ENCODE measurements at places on chromosomes 7 and 10. TPM values are rescaled to one million over a fixed set of nuclear protein-coding genes. Genes with fewer than 3 reads are reported as not detected.

HOXA6 gene
- total RNA-seq: not detected

GTPBP4 gene
- 101 TPM for total RNA-seq

TNKS2 gene
- total RNA-seq: 30.7 TPM

SP8 gene
- total RNA-seq: not detected

TMEM184A gene
- not detected for total RNA-seq

WEE2 gene
- 0.13 TPM for total RNA-seq

COL26A1 gene
- not detected for total RNA-seq

C10orf67 gene
- total RNA-seq: 0.21 TPM

NUDT1 gene
- 71.9 TPM for total RNA-seq

POLR2J2 gene
- 34.1 TPM for total RNA-seq

EGR2 gene
- 94.4 TPM for total RNA-seq

KCTD7 gene
- total RNA-seq: 15.5 TPM

GRID2IP gene
- 0.26 TPM for total RNA-seq

SPOCK2 gene
- 191 TPM for total RNA-seq

GHRHR gene
- not detected for total RNA-seq

DNA sequence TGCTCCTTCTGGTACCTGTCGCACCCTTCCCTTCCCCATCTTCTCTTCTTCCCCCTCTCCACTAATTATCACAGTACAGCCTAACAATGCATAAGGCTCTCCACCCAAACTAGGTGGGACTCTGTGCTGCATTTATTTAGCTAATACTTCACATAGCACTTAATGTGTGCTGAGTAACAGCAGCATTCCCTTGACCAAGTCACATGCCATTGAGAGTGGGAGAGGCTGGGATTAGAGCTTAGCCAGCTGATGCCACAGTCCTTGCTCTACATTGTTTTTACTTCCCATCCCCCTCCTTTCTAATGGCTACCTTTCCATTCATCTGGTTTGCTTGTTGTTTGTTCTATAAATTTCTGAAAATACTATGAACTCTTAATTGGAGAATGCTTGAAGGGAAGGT is 426.9 kb downstream of the LRMDA start:
- no peaks in the 10 kb centered on the region for H3K27me3 ChIP-seq
- no peak overlapping the region for H3K4me3 ChIP-seq
- no peaks in the 10 kb centered on the region for H3K36me3 ChIP-seq
- H3K4me1 ChIP-seq: no peaks in the 10 kb centered on the region
- H3K27ac ChIP-seq: no peak overlapping the region

DNA sequence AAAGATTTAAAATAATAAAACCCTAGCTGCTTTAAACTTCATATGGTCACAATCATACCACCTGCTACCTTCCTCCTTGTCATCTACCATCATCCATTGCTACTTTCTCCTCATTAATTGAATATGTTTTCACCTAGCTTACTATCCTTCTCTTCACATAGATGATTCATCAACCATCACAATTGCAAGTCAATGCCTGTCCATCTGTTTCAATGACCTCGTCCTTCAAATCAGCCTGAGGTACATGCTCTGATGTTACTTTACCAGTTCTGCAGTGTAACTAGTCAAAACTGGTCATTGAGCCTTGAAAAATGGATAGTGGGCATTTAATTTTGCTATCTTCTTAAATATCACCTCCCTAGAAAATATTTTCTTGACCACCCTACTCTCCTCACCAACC is 164.7 kb downstream of the SEMA3E start:
- H3K27me3 ChIP-seq: no peaks in the 10 kb centered on the region
- H3K27ac ChIP-seq: no peak overlapping the region
- H3K4me1 ChIP-seq: no peaks in the 10 kb centered on the region
- no peak overlapping the region for H3K4me3 ChIP-seq

GRCh38 chr7:142542942-142543341 is 206.3 kb upstream of the PRSS1 start:
- no peak overlapping the region for H3K27ac ChIP-seq
- H3K36me3 ChIP-seq: no peaks in the 10 kb centered on the region
- no peaks in the 10 kb centered on the region for H3K27me3 ChIP-seq
- ATAC-seq: no peak
- H3K4me1 ChIP-seq: peaks cover 6% of the 10 kb centered on the region
- no peak overlapping the region for H3K4me3 ChIP-seq

DNA sequence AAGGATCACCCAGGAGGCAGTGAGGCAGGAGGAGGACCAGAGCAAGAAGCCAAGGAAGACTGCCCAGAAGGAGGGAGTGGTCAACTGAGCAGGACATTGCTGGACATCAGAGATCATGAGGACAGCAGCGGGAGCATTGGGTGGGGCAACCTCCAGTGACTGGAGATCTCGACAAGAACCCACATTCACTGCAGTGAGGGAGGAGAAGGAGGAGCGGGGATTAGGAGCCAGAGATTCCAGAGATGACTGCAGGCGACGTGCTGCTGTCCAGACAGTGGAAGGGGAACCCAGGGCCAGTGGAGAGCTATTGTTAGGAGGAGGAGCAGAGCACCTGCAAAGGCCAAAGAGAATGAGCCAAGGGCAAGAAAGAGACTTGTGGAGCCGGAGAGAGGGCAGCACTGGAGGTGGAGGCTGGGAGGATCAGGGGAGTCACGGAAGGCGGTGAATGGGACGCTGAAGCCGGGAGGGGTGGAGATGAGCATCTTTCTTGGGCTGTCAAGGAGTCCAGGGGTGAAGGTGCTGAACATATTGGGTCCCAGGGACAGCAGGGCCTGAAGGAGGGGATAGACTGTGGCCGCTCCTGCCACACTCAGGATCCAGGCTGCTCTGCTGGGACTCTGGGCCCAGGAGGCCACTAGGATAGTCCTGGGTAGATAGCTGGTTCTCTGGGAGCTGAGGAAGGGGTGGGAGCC is 140.1 kb upstream of the UNC5B start:
- no peaks in the 10 kb centered on the region for H3K36me3 ChIP-seq
- no peaks in the 10 kb centered on the region for H3K4me1 ChIP-seq
- ATAC-seq: no peak
- no peak overlapping the region for H3K4me3 ChIP-seq
- H3K27ac ChIP-seq: no peak overlapping the region
- no peaks in the 10 kb centered on the region for H3K27me3 ChIP-seq

- no peak overlapping the region for H3K27ac ChIP-seq
- no peak overlapping the region for H3K4me3 ChIP-seq
- peaks cover 16% of the 10 kb centered on the region for H3K4me1 ChIP-seq
- ATAC-seq: no peak
These were observed 102.0 kb downstream of the GLCCI1 start for GRCh38 chr7:8070451-8071180.

DNA sequence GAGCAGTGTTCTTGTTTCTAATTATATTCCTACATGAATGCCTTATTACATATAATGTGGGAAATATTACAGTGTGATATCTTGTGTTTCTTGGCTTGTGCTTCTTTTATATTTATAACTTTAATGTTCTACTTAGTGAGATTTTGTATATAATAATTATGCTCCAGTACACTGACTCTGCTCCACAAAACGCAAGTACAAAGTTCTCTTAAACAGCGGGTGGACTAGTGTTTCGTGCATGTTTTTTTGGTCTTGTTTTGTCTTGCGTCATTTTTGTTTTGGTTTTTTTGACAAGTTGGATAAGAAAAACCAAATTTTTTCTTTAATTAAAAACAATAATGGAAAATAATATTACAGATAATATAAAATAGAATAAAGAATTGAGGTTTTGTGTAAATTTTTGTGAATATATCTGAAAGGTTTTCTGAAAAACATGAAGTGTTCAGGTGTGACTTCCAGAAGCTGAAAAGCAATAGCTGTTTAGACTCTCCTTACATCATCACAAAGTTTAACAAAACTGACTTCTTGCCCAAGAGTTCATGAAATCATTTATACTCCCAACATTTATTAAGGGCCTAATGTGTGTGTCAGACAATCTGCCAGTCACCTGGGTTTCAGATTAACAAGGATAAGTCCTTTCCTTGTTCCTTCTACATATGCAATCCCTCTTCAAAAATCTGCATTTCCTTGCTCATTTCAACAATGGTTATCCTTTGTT is 331.8 kb downstream of the LRRTM3 start:
- H3K36me3 ChIP-seq: no peaks in the 10 kb centered on the region
- ATAC-seq: no peak
- no peaks in the 10 kb centered on the region for H3K4me1 ChIP-seq
- peaks cover 3% of the 10 kb centered on the region for H3K27me3 ChIP-seq
- H3K4me3 ChIP-seq: no peak overlapping the region

DNA sequence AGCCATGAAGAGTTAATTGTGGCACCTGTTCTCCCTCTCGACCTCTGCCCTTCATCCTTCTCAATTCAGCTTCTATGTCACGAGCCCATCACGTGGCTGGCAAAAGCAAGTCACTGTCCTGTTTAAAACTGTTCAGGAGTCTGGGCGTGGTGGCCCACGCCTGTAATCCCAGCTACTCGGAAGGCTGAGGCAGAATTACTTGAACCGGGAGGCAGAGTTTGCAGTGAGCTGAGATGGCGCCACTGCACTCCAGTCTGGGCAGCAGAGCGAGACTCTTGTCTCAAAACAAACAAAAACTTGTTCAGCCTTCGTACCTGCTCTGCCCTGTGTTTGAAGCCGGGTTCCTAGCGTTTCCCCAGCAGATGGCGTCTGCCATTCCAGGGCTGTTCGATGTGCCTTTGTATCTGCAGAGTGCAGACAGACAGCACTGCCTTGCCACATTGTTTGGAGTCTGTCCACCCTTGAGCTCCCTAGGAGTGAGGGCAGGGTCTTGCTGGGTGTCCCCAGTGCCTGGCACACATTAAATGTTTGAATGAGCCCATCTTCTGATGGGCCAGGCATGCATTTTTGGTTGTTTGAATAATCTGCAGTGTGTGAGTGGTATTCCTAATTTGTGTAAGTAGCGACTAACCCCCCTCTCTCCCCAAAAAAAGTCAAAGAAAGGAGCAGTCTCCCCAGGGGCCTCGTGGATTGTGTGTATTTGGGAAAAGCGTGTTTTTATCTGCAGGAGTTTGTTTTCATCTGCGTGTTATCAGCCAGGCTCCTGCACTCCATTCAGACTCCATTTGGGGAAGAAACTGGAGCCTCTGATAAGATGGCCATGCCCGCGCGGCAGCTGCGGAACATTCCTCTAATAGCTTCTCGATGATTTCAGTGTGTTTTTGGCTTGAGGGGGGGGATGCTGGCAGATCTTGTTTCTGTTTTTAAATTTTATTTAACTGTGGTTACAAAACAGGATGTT is 61.2 kb downstream of the DNAJB6 start:
- H3K27me3 ChIP-seq: no peaks in the 10 kb centered on the region
- peak overlapping the region; percentile 9 for H3K27ac ChIP-seq
- no peak overlapping the region for H3K4me3 ChIP-seq
- ATAC-seq: no peak

DNA sequence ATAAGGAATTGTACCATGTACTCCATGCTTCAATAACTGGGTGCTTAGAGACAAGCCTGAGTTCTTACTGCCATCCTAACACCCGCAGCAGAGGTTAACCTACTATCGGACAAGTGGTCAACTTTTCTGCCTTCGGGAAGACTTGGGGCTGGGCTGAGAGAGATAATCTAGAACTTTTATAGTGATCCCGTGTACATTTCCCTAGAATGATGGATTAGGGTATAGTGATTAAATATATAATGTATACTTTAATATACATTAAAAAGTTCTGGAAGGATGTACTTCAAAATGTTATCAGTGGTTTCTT is 12.2 kb upstream of the HNRNPF start:
- peaks cover 8% of the 10 kb centered on the region for H3K4me1 ChIP-seq
- no peaks in the 10 kb centered on the region for H3K36me3 ChIP-seq
- no peaks in the 10 kb centered on the region for H3K27me3 ChIP-seq
- peak overlapping the region; percentile 95 for H3K4me3 ChIP-seq
- ATAC-seq: no peak
- peak overlapping the region; percentile 94 for H3K27ac ChIP-seq

DNA sequence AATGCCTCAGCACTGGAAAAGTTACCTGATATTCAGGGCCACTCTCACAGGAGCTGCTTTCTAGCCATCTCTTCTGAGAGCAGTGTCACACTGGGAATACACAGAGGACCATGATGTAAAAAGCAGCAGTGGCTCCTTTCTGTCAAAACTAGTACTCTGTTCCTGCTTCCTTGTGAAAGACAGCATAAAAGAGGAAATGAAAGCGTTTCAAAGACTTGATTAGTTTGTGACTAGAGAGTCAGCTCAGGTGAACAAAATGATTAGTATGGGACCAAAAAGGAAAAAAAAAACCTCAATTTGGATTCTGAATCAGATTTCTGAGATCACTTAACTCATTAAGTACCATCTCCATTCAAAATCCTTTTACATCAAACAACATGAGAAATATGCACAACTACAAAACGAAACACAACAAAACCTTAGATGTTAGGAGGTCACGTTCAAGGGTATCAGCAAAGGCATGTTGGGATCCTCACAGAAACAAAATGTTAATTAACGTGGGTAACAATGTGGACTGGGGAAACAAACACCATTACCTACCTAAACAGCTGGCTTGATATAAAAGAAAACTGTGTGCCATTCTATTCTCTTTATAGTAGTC is 103.7 kb downstream of the MACC1 start:
- no peaks in the 10 kb centered on the region for H3K27me3 ChIP-seq
- H3K4me1 ChIP-seq: no peaks in the 10 kb centered on the region
- no peak for ATAC-seq
- no peak overlapping the region for H3K4me3 ChIP-seq
- no peaks in the 10 kb centered on the region for H3K36me3 ChIP-seq

- no peak overlapping the region for H3K27ac ChIP-seq
- H3K27me3 ChIP-seq: no peaks in the 10 kb centered on the region
- H3K4me1 ChIP-seq: peaks cover 6% of the 10 kb centered on the region
- no peaks in the 10 kb centered on the region for H3K36me3 ChIP-seq
These were observed 2.5 kb upstream of the AVPI1 start for GRCh38 chr10:97689559-97690020.

DNA sequence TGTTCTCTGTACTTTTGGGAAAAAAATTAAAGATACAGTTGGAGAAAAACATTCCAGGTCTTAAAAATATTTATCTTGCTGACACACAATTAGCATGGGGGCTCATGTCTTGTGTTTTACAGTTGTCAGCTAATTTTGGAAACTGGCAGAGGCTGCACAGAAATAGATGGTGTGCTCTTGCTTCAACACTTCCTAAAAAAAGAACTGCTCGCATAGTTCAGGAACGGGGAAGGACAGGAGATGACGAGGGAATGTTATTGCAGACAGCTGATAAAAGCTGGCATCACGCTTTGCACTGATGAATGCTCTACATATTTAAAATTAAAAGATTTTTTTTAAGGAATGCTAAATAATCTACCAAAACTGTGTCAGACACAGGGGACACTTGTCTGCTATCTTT is 103.5 kb upstream of the CELF2 start:
- ATAC-seq: no peak
- H3K27me3 ChIP-seq: peaks cover 12% of the 10 kb centered on the region
- H3K27ac ChIP-seq: no peak overlapping the region
- H3K4me3 ChIP-seq: no peak overlapping the region

GRCh38 chr7:16985621-16986020 is 103.8 kb upstream of the AGR3 start:
- ATAC-seq: no peak
- H3K4me3 ChIP-seq: no peak overlapping the region
- H3K27ac ChIP-seq: no peak overlapping the region
- peaks cover 5% of the 10 kb centered on the region for H3K4me1 ChIP-seq
- peaks cover 6% of the 10 kb centered on the region for H3K27me3 ChIP-seq
- H3K36me3 ChIP-seq: no peaks in the 10 kb centered on the region

Measured in activated T-helper 17 cell treated with anti-CD3 and anti-CD28 coated beads, Interleukin-2, amount 50 U/mL, for 72 hours (primary cell).